ENCODE measurements at places on chromosomes 3 and 15.

DNA sequence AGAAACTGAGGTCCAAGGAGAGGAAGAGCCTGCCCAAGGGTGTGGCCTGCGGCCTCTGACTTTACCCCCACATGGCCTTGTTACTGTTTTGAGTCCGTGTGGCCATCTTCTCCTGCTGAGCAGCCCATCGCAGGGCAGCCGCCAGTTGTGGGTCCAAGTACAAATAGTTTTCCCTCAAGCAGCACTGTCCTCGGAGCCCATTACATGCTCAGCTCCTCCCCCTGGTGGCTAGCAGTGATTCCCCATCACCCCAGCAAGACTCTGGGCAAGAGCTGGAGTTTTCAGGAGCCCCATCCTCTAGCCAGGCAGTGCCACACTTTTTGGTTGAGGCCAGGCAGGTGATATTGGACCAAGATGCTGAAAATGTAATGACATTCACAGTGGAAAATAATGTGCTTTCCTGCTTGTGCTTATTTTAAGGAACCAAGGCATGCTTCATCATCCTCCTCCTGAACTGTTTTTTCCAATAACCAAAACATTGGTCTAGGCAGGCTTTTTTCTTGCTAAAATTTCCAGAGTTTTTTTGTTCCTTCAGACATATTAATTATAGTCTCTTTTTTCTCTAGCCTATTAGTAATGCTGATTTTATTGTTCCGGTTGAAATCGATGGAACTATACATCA lies 23.2 kb upstream of the VILL start:
- DNase-seq = peak; percentile 60

- DNase-seq = no peak
Measured at GRCh38 chr3:98041350-98041749, 6.2 kb upstream of the GABRR3 start.

DNA sequence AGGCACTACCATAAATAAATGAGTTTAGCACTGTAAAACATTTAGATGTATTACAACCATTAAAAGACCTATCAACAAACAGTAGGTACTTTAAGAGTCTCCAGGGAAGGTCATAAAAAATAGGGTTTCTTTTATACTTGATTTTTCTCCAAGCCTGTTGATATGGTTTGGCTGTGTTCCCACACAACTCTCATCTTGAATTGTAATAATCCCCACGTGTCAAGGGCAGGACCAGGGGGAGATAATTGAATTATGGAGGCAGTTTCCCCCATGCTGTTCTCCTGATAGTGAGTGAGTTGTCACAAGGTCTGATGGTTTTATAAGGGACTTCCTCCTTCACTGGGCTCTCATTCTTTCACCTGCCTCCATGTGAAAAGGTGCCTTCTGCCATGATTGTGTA lies 468.9 kb upstream of the UBE2E2 start:
- DNase-seq = no peak

DNA sequence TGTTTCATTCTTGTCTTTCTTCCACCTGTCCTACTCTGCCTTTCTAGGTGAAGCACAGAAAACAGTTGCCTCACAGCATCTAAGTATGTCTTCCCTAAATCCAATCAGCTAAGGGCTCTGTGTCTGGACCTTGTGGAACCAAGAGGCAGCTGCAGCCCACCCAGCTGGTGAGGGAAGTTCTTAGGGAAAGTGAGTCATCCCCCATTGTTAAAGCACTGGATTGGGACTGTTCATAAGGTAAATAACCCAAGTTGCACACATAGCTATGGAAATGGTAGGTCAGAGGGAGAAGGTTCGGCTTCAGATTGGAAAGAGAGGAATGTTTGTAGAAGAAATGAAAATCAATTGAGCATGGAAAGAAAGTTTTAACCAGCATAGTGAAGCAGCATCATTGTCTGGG lies 18.0 kb upstream of the ARNT2 start:
- no peak for DNase-seq

GRCh38 chr15:98231696-98232440 lies 271.4 kb downstream of the ARRDC4 start:
- DNase-seq = no peak

GRCh38 chr3:120763601-120764000 lies 21.1 kb downstream of the GTF2E1 start:
- DNase-seq = no peak

DNA sequence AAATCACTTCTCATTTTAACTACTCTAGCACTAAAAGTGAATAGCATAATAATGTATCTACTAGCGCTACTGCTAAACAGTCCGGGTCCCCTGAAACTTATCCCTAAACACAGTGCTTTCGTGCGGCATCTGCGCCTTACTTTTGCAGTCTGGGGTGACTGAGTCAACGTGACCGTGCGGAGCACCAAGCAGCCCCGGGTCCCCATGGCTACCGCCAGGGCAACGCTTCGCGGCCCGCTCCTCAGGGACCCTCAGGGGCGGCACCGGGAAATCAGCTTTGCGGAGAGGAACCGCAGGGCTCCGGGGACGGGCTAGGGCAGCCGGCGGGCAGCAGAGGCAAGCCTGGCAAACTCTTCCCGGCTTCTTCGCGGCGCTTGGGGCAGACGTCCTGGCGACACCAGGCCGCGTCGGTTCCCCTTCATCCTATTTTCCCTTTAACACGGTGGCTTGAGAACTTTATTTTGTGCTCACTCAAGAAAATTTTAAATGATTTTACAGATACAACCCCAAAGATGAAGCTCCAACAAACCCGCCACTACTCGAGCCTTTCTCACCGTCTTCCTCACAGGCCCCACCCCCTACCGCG lies 757 bp upstream of the DIPK2A start:
- DNase-seq = peak; percentile 39

DNA sequence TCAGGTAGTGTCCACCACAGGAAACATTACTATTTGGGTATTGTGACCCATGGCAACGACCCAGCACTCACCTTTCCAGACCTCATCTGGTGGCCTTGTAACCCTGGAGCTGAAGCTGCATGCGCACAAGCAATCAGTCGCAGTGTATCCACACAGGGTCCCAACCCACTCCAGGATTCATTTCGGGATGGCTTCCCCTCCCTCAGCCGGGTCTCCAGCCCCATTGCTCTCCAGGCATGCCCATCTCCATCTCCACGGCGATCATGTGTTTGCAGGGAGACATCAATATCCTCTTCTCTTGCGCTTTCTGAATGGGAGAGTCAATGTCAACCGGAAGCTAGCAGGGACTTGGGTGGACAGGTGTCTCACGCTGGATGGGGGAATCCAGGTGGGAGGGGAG lies 35.2 kb downstream of the GOLGA6L2 start:
- no peak for DNase-seq

GRCh38 chr3:65200310-65200970 lies 512.6 kb upstream of the ADAMTS9 start:
- DNase-seq = no peak

Data from stimulated activated CD4-positive, alpha-beta T cell treated with anti-CD3 and anti-CD28 coated beads, Interleukin-4, amount 100 ng/mL, for 1 hour (primary cell).